Cardiac muscle cell (in vitro differentiated cells and primary cell): ENCODE measurements at places on chromosomes 1 and 21. TPM values are rescaled to one million over a fixed set of nuclear protein-coding genes. Genes with fewer than 3 reads are reported as not detected.

DNA sequence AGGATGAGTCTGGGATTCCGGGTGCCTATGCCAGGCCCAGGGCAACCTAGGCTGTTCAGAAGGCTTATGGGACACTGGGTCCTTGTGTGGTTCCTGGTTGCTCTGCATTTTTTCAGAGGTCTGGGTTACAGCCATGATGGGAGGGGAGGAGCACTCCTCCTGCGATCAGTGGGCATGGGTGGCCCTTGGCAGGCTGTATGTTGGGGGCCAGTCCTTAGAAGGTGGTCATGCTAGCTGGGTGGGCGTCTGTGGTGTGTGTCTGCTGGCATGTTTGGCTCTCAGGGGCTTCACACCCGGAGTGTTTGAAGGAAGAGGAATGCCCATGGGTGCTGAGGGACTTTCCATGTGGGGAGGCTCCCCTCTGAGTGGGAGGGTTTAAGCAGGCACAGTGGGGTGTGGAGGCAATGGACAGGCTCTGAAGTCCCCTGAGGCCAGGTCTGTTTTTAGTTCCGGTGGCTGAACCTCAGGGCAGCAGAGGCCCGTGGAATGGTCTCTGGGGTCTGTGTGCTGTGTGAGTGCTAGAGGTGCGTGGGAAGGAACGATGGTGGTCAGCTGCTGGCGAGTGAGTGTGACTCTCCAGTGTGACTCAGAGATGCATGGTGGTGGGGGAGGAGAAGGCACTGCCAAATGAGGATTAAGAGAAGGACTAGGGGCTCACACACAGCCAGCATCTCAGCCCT lies 25.3 kb downstream of the CACNA1E start:
- H3K27me3 ChIP-seq = peaks cover 67% of the 10 kb centered on the region
- no peak overlapping the region for H3K4me3 ChIP-seq
- DNase-seq = no peak
- H3K36me3 ChIP-seq = no peaks in the 10 kb centered on the region
- H3K4me1 ChIP-seq = no peaks in the 10 kb centered on the region

GRCh38 chr1:233668725-233669294 lies 54.9 kb downstream of the KCNK1 start:
- DNase-seq = no peak
- H3K4me1 ChIP-seq = peaks cover 18% of the 10 kb centered on the region
- no peak overlapping the region for H3K4me3 ChIP-seq
- no peaks in the 10 kb centered on the region for H3K36me3 ChIP-seq
- H3K27ac ChIP-seq = no peak overlapping the region

GRCh38 chr1:68313735-68314134 lies 81.4 kb upstream of the WLS start:
- no peaks in the 10 kb centered on the region for H3K36me3 ChIP-seq
- H3K27me3 ChIP-seq = no peaks in the 10 kb centered on the region
- H3K4me3 ChIP-seq = no peak overlapping the region
- H3K4me1 ChIP-seq = peaks cover 15% of the 10 kb centered on the region
- DNase-seq = no peak

GRCh38 chr1:184407816-184408510 lies 21.1 kb downstream of the C1orf21 start:
- peaks cover 13% of the 10 kb centered on the region for H3K4me1 ChIP-seq
- H3K27me3 ChIP-seq = no peaks in the 10 kb centered on the region
- H3K27ac ChIP-seq = peak overlapping the region; percentile 25
- DNase-seq = no peak
- H3K36me3 ChIP-seq = no peaks in the 10 kb centered on the region
- no peak overlapping the region for H3K4me3 ChIP-seq

GRCh38 chr1:30110846-30111245 lies 612.5 kb downstream of the MATN1 start:
- no peak overlapping the region for H3K4me3 ChIP-seq
- peaks cover 35% of the 10 kb centered on the region for H3K27me3 ChIP-seq
- H3K4me1 ChIP-seq = no peaks in the 10 kb centered on the region
- H3K27ac ChIP-seq = no peak overlapping the region
- H3K36me3 ChIP-seq = no peaks in the 10 kb centered on the region
- no peak for DNase-seq

DNA sequence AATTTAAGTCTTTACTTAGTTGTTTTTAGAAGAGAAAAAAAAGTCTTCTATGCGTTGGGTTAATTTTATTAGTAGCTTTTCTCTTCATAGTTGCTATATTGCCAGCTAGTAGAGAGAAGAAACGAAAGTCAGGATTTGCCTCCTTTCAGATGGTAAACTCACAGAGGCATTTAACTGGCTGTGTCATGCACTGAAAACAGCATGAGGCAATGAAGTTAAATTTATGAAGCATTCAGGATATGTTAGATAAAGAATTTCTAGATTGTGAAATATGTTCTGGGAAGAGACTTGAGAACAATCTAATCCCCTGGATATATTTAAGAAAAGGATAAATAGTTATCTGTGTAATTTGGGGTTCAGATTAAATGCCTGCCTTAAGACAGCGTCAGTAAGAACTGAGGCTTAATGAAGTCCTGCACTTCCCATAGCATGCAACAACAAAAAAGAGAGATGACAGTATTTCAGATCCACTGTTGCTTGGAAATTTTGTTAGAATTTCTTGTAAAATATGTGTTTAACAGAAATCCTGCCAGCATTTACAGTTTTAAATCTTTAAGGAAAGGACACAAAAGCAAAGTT lies 1.7 kb downstream of the ANGPTL1 start:
- DNase-seq = peak; percentile 81
- peaks cover 12% of the 10 kb centered on the region for H3K4me1 ChIP-seq
- no peaks in the 10 kb centered on the region for H3K36me3 ChIP-seq

GRCh38 chr1:53127546-53127945 lies 14.9 kb downstream of the SLC1A7 start:
- H3K27ac ChIP-seq = no peak overlapping the region
- no peaks in the 10 kb centered on the region for H3K27me3 ChIP-seq
- peaks cover 9% of the 10 kb centered on the region for H3K4me1 ChIP-seq
- H3K4me3 ChIP-seq = no peak overlapping the region
- no peaks in the 10 kb centered on the region for H3K36me3 ChIP-seq

DNA sequence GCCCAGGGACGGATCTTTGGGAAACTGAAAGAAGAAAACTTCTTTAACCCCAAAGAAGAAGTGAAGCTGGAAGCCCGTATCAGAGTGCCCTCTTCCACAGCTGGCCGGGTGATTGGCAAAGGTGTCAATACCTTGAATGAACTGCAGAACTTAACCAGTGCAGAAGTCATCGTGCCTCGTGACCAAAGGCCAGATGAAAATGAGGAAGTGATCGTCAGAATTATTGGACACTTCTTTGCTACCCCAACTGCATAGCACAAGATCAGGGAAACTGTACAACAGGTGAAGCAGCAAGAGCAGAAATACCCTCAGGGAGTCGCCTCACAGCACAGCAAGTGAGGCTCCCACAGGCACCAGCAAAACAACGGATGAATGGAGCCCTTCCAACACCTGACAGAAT lies 114.0 kb downstream of the NBPF12 start:
- DNase-seq = no peak
- no peaks in the 10 kb centered on the region for H3K27me3 ChIP-seq
- no peak overlapping the region for H3K27ac ChIP-seq

DNA sequence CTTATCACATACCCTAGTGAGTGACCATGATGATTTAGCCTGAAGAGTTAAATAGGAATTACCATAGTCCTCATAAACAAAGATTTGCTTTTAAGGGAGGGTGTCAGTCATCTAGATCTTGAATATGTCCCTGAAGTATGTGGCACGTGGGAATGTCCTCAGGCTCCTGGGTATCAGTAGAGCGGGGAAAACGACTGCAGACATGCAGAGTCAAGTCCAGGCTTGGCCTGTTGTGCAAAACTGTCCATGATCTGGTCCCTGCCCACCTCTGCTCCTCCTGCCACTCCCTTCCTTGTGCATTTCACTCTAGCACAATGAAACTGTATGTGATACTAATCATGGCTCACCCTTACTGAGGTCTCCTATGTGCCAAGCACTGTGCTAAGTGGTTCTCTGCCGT lies 12.9 kb downstream of the MOV10 start:
- peaks cover 12% of the 10 kb centered on the region for H3K36me3 ChIP-seq
- H3K27me3 ChIP-seq = no peaks in the 10 kb centered on the region
- DNase-seq = no peak
- peaks cover 10% of the 10 kb centered on the region for H3K4me1 ChIP-seq
- H3K4me3 ChIP-seq = no peak overlapping the region

DNA sequence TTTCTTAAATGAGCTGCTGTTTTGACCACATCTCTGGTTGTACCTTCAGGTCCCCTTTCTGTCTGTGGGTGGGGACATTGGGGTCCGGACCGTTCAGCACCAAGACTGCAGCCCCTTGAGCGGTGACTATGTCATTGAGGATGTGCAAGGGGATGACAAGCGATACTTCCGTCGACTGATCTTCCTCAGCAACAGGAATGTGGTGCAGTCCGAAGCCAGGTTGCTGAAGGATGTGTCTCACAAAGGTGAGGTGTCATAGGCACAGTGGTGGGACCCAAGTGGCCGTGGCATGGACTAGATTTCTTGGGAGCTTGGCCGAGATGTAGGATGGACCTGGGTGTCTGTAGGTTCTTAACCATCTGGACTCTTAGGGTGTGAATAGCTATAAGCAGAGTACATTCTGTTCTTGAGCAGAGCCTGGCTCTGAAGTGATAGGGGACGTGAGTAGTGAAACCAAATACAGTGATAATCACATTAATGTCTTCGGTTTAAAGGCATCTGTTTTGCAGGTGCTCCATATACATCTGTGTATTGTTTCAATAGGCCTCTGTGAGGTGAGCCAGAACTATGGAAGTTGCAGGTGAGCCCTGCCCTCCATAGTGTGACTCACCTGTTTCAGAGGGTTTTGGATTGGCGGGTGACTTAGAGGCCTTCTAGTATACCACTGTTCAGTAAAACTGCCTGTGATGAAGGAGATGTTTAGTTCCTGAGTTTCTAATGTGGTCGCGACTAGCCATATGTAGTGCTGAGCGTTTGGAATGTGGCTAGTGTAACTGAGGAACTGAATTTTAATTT lies 6.4 kb downstream of the METTL13 start:
- no peak overlapping the region for H3K27ac ChIP-seq
- no peaks in the 10 kb centered on the region for H3K27me3 ChIP-seq
- no peak overlapping the region for H3K4me3 ChIP-seq
- DNase-seq = no peak
- peaks cover 54% of the 10 kb centered on the region for H3K36me3 ChIP-seq
- H3K4me1 ChIP-seq = no peaks in the 10 kb centered on the region

DNA sequence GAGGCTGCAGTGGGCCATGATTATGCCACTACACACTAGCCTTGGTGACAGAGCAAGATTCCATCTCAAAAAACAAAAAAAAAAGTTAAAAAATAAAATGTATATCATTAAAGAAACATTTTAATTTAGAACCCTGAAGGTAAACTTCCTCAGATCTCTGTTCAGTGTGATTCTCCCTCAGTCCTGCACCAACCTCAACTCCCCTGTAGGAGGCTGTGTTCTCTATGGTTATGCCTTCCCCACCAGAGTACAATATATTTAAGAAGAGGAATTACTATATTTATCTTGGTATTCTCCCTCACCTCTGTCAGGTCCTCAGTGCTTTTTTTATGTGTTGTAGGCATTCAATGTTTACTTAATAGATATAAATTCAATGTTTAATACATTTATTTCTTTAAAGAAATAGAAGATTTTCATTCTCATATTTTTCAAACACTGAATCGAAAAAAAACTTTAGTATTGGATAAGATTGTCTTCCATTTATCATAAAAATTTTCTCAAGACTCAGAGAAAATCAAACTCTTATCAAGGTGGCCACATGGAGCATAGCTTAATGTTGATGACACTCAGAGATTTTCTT lies 4.8 kb upstream of the LRRC8B start:
- no peaks in the 10 kb centered on the region for H3K27me3 ChIP-seq
- H3K27ac ChIP-seq = no peak overlapping the region
- H3K36me3 ChIP-seq = no peaks in the 10 kb centered on the region
- no peak overlapping the region for H3K4me3 ChIP-seq
- DNase-seq = peak; percentile 24
- peaks cover 10% of the 10 kb centered on the region for H3K4me1 ChIP-seq

DNA sequence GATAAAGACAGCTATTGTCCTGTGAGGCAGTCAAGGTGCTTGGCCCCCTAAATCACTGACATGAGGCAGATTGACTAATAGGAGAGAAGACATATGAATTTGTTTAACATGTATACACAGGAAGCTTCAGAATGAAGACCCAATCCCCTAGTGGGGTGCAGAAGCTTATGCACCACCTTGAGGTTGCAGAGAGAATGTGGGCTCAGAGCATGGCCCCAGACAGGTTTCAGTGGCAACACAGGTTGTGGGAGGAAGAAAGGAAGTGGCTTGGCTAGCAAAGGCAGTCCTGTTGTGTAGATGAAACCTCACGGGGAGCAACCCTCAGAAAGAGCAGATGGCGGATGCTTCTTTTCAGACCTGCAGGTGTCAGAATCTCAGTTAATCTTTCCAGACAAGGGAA lies 37.0 kb upstream of the PARP1 start:
- no peak overlapping the region for H3K27ac ChIP-seq
- DNase-seq = no peak
- no peak overlapping the region for H3K4me3 ChIP-seq

DNA sequence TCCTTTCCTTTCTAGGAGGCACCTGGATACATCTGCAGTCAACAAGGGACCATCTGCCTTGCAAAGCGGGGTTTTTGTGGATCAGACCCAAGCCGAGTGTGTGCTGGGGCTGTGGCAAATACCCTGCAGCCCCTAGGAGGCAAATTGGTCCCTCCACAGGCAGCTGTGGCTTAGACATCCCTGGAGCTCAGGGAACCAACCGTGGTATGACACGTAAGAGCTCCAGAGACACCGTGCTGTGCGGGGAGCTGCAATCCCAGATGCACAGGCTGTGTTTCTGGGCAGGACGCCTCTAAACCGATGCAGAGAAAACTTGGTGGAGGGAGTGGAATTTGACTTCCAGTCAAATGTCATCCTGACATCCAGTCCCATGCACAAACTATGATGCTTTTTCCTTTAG lies 141.5 kb downstream of the KAZN start:
- peaks cover 4% of the 10 kb centered on the region for H3K4me1 ChIP-seq
- DNase-seq = no peak
- H3K36me3 ChIP-seq = no peaks in the 10 kb centered on the region
- no peaks in the 10 kb centered on the region for H3K27me3 ChIP-seq
- H3K27ac ChIP-seq = no peak overlapping the region

GRCh38 chr21:42467140-42467983 lies 28.7 kb downstream of the RSPH1 start:
- H3K27ac ChIP-seq = no peak overlapping the region
- H3K36me3 ChIP-seq = no peaks in the 10 kb centered on the region
- no peaks in the 10 kb centered on the region for H3K4me1 ChIP-seq
- H3K27me3 ChIP-seq = no peaks in the 10 kb centered on the region
- H3K4me3 ChIP-seq = no peak overlapping the region
- DNase-seq = peak; percentile 45

The GBP4 gene
- total RNA-seq = 1.4 and 5.5 TPM in 2 replicates

The TSSK3 gene
- 2.3 and 8.0 TPM in 2 replicates for total RNA-seq

The RSPH1 gene
- 0.06 TPM in 1 of 2 replicates, not detected in the other for total RNA-seq

The CD1C gene
- total RNA-seq = not detected in 2 replicates

The WASF2 gene
- total RNA-seq = 18.8 and 32.7 TPM in 2 replicates

The NBPF4 gene
- total RNA-seq = not detected in 2 replicates

The MFN2 gene
- total RNA-seq = 86.7 and 89.7 TPM in 2 replicates

The LIPI gene
- not detected in 2 replicates for total RNA-seq

The MYBPH gene
- 0.53 and 1.4 TPM in 2 replicates for total RNA-seq

The MGST3 gene
- total RNA-seq = 284 and 358 TPM in 2 replicates

The SLC2A5 gene
- 0.04 TPM in 1 of 2 replicates, not detected in the other for total RNA-seq

The TMCC2 gene
- 10.9 and 11.9 TPM in 2 replicates for total RNA-seq
